ENCODE measurements at places on chromosomes 12 and 14. TPM values are rescaled to one million over a fixed set of nuclear protein-coding genes. Genes with fewer than 3 reads are reported as not detected.

GRCh38 chr14:96040828-96041371 lies 1.7 kb downstream of the C14orf132 start:
- DNase-seq, result no peak

DNA sequence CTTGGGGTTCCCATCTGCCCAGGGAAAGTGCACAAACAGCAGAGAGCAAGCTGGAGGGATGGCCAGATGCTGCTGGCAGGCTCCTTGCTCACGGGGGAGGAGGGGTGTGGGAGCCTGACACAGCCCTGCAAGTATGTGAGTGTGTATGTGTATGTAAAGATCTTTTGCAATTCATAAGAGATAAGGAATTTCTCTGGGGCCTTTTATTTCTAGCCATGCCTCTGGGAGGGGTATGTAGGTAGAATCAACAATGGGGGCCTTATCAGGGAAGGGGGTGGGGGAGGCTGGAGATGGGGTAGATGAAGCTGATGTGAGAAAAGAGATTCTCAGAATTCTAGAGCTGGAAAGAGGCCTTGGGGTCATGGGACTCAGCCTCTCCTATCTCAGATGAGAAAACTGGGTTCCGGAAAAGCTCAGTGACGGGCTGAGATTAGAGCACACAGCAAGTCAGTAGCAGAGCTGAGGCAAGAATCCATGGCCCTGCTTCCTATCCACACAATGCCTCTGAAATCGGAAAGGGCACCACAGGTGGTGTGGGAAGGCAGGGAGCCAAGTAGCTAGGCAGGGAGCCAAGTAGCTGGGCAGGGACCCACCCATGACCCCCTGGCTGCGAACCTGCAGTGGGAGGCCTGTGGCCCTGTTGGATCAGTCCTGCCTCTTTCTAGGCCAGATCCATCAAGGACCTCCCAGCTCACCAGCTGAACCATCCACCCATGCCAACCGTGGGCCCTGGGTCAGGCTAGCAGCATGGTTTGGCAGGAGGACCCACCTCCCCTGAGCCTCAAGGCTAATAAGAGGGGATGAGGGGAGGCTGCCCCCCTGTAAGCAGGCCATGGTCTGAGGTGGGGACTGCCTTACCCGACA lies 54.7 kb downstream of the PLEKHG3 start:
- peak; percentile 57 for DNase-seq

GRCh38 chr12:5913387-5913786 lies 31.7 kb downstream of the ANO2 start:
- DNase-seq, result no peak

- peak; percentile 59 for DNase-seq
Observed at GRCh38 chr12:124032265-124032886, 59.4 kb downstream of the ZNF664 start.

Gene DAO
- polyA plus RNA-seq, result not detected

Data from right lung (tissue), 10 donors.